Fibroblast of gingiva (primary cell): ENCODE measurements at places on chromosomes 1 and 21.

DNA sequence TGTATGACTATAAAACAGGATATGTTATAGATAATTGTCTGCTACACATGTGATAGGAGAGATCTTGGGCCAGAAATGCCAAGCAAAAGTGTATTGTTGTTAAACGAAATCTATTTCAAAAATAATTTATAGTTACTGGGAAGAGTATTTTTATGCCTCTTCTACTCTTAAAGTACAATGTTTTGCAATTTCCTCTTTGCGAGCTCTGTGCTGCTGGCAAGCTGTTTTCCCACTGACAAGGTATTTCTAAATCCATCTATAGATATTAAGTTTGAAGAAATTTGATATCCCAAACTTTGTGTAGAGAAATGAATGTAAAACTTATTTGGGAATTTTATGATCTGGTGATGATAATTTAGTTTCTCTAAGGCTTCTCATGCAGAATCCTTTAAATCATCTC lies 63.3 kb upstream of the PTGFR start:
- peak; percentile 8 for DNase-seq

DNA sequence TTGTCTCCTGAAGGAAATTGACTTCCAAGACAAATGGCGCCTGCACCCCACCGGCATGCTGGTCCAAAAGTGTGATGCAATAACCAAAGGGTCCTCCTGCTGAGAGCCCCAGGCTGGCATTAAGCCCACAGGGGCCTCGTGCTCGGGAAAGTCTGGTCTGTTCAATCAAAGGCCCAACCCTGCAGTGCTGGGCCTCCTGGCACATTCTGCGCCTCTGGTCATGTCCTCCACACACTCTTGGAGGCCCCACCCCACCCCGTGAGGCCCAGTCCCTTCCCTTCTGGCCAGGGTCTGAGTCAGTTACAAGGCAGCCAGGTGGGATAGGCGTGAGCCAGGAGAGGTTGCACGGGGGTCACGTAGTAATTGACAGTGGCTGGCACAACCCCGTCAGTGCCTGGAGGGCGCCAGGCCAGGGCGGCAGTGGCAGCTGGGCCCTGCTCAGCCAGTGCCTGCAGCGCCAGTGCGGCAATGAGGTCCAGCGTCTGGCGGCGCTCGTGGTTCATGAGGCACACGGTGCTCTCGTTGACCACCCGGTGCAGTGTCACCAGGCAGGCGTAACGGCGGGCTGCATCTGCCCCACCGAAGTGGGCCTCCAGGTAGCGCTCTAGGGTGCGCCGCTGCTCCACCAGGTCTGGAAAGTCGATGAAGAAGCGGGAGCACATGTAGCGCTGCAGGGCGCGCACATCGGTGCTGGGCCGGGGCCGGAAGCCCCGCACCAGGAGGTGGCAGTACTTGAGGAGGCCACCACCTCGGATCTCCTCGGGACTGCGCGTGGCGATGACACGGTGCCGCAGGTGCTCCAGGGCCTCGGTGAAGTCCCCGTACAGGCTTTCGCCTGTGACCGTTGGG lies 6.8 kb downstream of the TENT5B start:
- DNase-seq: peak; percentile 55

GRCh38 chr1:101236516-101237228 lies at the start of gene S1PR1:
Gene S1PR1 (plus strand): TSS chr1:101237019. CDS start chr1:101238985, 1,966 bp downstream.
- DNase-seq: peak; percentile 40

GRCh38 chr1:205824180-205824579 lies 11.2 kb upstream of the SLC41A1 start:
- no peak for DNase-seq

DNA sequence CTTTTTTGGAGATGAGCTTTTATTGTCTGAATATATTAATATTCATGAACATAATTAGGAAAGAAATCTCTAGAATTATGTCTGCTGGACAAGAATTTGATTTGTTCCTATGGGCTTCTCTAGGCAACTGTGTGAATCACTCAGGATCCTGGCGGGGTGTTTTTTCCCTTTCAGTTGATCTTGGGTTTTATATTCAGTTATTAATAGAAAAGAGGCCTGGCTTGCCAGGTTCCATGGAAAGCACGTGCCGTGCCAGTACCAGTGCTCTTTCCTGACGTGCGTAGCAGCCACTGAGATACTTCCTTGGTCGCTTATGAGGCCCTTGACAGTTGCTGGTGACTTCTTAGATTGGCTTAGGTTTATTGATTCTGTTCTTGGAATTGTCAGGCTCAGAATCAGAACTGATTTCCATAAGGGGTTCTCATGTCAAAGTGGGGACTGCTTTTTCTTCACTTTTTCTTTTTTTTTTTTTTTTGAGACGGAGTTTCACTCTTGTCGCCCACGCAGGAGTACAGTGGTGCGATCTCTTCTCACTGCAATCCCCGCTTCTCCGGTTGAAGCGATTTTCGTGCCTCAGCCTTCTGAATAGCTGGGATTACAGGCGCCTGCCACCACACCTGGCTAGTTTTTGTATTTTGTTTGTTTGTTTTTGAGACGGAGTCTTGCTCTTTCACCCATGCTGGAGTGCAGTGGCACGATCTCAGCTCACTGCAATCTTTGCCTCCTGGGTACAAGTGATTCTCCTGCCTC lies 48.7 kb upstream of the KIF1B start:
- no peak for DNase-seq

DNA sequence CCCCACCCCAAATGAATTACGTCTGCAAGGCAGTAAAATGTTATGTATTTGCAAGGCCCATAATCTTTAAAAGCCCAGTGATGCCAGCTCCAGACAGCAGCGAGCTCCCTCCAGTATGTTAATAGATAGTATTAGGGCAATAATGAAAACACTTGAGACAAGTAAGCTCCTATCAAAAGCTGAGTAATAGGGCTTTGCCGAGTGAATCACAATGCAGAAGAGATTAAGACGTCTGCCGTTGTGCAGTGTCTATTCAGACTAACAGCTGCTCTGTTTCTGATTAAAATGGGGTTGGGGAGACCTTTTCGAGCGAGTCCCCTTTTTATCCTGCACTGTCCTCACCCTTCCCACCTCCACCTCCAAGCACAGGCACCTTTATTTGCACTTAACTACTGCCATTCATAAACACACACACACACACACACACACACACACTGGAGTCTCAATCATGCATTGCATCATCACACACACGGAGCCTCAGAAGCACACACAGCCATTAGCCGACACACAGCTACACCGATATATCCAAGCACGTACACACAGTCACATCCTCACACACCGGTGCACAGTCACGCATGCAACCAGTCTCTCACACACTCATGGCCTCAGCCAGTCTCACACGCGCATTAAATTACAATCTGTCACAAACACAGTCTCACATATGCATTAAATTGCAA lies 46.0 kb upstream of the FOXO6 start:
- DNase-seq: no peak

DNA sequence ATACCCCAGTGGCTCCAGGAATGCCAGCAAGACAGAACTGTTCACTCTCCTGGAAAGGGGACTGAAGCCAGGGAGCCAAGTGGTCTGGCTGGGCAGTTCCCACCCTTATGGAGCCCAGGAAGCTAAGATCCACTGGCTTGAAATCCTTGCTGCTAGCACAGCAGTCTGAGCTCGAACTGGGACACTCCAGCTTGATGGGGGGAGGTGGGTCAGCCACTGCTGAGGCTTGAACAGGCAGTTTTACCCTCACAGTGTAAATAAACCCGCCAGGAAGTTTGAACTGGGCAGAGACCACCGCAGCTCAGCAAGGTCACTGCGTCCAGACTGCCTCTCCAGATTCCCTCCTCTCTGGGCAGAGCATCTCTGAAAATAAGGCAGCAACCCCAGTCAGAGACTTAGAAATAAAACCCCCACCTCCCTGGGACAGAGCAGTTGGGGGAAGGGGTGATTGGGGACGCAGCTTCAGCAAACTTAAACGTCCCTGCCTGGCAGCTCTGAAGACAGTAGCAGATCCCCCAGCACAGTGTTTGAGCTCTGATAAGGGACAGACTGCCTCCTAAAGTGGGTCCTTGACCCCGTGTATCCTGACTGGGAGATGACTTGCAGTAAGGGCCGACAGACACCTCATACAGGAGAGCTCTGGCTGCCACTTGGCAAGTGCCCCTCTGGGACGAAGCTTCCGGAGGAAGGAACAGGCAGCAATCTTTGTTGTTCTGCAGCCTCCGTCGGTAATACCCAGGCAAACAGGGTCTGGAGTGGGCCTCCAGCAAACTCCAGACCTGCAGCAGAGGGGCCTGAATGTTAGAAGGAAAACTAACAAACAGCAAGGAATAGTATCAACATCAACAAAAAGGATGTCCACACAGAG lies 568.4 kb downstream of the PLA2G4A start:
- DNase-seq: no peak

DNA sequence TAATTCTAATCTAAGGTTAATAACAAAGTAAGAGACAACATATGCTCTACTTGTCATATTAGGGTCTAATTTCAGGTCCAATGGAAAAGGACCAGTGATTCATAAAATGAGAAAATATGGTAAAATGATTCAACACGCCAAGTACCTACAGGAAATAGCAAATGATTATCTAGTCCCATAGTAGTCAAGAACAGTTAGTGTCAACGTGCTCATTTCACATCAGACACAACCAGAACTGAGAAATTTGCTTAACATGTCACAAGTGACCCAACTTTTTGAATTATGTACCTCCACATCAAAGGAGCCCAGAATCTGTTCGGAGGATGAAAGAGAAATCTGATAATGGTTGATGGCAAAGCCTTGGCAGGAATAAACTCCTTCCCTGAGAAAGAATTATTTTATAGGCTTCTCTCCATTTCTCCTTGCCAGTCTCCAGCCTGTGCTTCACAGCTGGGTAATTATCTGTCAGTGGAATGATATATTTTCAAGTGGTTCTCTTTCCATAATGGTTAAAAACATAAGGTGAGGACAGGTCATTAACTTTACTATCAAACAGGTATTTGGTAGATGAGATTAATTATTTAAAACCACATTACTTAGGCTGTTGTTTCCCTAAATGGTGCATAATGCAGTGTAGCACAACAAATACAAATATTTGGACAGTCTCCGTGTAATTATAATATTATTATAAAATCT lies 83.2 kb downstream of the APP start:
- DNase-seq: no peak

- no peak for DNase-seq
Measured at GRCh38 chr1:209490013-209490412, 93.5 kb upstream of the CAMK1G start.

DNA sequence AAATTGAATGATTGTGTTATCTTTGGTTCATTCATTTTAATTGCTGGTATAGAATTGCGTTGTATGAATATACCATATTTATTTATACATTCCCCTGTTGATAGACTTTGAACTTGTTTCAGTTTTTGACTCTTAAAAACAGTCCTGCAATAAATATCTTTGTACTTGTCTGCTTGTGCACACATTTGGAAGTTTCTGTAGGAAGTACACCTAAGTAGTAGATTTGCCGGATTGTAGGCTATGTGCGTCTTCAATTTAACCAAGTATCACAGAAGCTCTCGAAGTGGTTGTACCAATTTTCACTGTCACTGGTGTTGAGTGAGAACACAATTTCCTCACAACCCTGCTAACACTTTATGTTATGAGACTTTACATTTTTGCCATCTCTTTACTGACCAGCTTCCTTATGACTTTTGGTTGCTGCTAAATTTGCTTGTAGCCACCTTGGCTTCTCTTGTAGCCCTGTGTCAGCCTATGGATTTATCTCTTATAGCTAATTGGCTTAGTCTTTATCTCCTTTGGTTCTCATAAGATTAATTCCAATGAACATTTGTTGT lies 2.2 kb downstream of the TTC3 start:
- no peak for DNase-seq

- DNase-seq: no peak
Measured at GRCh38 chr1:233473549-233474204, 140.2 kb upstream of the KCNK1 start.

DNA sequence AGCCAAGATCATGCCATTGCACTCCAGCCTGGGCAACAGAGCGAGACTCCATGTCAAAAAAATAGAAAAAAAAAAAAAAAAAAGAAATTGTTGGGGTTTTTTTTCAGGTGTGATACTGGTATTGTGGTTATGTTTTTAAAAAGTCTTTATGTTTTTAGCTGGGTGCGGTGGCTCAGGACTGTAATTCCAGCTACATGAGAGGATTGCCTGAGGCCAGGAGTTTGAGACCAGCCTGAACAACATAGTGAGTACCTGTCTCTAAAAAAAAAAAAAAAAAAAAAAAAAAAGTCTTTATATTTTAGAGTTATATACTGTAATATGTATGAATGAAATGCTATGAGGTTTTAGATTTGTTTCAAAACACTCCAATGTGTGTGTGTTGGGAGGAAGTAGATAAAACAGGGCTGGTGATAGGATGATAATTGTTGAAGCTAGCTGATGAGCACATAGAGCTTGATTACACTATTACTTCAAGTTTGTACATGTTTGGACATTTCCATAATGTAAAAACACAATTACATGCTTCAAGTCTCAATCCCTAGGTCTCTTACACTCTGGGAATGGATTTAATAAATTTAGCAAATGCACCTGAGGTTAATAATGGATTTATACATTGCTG lies 30.2 kb upstream of the ATP5PO start:
- no peak for DNase-seq

GRCh38 chr1:145688924-145689323 lies 18.2 kb downstream of the PDZK1 start:
- no peak for DNase-seq

DNA sequence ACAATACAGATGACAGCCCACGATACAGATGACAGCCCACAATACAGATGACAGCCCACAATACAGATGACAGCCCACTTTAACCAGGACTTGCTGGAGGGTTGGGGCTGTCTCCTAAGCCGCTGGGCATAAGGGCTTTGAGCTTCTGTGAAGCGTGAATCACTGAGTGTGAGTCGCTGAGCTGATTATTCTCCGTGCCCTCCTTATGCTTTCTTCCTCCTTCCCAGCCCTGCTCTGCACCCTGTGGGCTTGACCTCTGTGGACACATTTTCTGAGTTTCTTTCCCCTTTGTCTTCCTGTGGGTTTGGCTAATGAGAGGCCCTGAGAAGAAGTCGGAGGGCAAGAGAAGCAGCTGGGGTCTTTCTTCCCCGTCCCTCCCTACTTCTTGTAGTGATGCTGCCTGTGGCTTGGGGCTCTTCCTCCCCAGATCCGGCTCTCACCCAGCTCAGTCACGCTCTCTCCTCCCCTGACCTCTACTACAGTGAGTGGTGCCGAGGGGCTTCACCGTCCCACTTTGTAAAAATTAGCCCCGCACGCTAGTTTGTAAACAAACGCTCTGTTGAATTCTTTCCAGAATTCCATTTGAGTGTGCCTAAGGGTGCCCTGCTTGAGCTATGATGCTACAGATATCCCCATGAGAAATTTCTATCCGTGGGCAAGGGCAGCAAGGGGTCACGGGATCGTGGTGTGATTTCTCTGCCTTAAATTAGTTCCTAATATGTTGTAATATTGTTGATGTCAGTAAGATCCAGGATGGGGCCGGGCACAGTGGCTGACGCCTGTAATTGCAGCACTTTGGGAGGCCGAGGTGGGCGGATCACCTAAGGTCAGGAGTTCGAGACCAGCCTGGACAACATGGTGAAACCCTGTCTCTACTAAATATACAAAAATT lies 46.4 kb upstream of the SOD1 start:
- no peak for DNase-seq

GRCh38 chr21:25891596-25891995 lies 156.8 kb downstream of the GABPA start:
- no peak for DNase-seq

GRCh38 chr1:8591569-8591968 lies 225.9 kb downstream of the RERE start:
- DNase-seq: no peak

- no peak for DNase-seq
Measured at GRCh38 chr1:222416001-222416791, 131.7 kb downstream of the HHIPL2 start.
